ENCODE measurements at places on chromosomes 5 and 9.

DNA sequence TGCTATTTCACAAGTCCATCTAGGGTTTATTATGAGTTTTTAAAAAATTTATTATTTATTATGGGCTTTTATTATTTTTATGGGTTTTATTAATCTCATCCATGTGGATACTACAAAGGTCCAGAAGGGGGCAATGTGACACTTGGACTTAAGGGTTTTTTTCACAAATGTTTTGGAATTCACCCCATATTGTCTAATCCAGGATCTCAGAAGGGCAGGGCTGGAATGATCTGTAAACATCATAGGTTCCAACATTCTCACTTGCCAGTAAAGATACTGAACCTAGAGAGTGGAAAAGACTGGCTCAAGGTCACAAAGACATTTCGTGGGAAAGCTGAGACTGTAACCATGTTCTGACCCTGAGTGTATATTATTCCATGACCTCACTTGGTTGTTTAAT is 35.6 kb downstream of the NIM1K start:
- DNase-seq: peak; percentile 14

DNA sequence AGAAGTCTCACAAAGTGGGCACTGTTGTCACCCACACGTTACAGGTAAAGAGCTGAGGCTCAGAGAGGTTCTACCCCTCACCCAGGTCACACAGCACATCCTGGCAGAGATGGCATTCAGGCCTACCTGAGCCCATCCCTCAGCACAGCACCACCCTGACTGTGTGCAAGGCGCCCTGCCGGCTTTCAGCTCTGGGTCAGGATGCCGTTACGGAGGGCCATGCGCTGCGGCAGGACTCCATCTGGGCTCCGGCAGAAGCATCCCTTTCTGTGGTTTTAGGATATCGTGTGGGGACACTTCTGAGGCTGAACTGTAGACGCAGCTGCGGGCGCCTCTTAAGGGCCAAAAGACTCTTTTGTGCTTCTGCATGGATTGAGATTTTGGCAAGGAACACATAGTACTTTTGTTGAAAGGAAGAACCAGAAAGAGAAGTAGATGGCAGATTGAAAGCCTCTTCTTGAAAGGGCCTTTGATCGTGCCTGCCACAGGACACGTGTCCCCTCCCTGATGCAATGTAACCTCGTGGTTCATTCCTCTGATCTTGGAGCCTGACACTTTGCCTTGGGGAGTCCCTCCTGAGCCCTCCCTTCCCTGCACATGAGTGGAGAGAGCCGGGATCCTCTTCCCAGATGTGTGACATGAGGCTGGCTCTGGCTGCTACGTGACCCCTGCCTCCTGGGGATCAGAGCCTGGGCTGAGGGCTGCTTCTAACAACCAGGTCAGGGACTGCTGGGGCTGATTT is 31.3 kb downstream of the USP20 start:
- DNase-seq: no peak

- DNase-seq: no peak
Observed at GRCh38 chr5:31886206-31886605, 247.3 kb downstream of the PDZD2 start.

DNA sequence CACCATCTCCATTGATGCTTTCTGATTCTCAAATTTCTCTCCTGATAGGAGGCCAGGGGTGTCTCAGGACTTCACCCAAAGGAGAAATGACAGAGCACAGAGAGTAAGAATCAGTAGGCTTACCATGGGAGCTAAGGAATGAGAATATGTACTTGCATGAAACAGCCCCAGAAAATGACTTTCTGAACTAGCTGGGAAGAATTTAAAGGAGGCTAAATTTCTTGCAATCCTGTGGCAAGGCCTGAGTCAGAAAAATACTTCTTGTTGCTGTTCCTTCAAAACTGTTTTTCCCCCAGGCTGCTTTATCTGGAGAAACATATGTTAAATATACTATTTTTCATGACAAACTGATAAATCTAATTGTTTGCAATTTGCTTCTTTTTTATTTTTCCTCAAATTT is 53.4 kb upstream of the FBXL7 start:
- DNase-seq: no peak

- DNase-seq: no peak
Observed at GRCh38 chr5:147558826-147559225, 49.0 kb upstream of the DPYSL3 start.

DNA sequence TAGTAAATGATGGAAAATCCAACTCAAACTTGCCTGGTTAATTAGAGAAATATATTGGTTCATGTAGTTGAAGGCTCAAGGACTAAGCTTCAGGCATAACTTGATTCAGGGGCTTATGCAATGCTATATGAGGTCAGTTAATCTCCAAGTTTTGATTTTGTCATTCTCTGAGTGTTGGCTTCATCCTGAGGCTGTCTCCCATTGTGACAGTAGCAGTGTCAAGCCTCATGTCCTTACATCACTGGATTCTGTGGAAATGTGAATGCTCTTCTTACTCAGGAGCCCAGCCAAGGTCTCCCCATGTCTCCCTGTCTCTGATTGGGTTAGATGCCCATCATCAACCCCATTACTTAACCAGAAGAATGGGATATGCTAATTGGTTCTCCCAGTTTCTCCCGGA is 44.4 kb upstream of the SNX2 start:
- no peak for DNase-seq

- peak; percentile 28 for DNase-seq
Observed at GRCh38 chr9:10050016-10050415, 562.8 kb downstream of the PTPRD start.

DNA sequence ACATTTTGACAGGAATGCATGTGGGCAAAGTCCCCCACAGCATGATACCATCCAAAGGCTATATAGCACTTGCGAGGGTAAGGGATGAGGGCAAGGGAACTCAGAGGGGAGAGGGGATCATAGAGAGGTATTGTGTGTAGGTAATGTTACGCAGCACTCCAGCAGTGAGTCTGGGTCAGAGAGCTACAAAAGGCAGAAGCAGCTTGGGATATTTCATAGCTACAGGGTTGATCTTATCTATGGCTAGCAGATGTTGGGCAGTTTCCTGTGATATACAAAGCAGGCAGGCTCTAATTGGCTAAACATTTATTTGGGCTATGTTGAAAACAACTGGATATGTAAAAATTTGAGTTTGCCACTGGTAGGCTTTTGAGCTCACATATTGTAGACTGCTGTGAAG is 17.8 kb upstream of the SLCO4C1 start:
- no peak for DNase-seq

GRCh38 chr9:121204121-121204520 is 2.5 kb upstream of the RAB14 start:
- DNase-seq: no peak

DNA sequence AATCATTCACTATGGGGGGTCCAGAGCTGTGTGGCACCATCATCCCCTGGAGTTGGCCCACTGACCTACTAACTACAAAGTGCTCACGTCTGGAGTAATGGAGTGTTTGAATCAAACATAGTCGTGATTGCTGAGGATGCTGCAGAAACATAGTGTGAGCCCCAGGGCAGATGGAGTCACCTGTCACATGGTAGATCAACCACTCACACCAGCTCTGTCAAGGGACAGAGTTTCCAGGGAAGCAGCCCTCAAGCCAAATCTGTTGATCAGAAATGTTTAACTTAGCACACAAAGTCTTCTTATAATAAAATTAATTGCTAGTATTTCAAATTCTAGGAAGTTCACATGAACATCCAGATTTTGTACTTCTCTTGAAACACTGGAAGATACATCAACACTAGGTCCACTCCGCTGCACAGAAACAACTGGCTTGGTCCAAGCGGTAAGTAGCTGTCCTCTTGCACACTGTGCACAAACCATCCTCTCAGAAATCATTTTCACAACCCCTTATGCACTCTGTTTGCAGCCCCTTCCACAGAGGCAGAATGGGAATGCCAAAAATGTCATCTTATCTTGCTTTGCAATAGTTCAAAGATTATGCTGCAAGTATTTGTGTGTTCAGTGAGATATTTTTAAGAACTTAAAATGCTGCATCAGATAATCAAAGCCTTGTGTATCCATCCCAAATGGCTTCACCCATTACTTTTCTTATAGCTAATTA is 191.0 kb downstream of the EPB41L4A start:
- DNase-seq: no peak

DNA sequence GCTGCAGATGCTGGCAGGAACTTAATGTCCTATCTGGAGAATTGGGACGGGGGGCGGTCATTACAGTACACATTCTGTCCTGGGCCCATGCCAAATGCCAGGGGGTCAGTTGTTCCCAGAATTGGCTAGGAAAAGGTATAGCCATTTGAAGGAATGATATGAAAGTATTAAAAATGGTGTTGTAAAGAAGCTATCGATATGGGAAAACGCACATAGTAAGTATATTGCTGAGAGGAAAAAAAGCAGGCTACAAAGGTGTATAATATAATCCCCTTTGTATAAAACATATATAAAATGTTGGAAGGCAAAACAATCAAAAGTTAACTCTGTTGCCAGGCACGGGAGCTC is 450 bp upstream of the ARHGEF39 start:
- no peak for DNase-seq

GRCh38 chr5:41392016-41392415 is 118.4 kb downstream of the PLCXD3 start:
- no peak for DNase-seq

- no peak for DNase-seq
Observed at GRCh38 chr5:139684881-139685749, 37.0 kb downstream of the CXXC5 start.

GRCh38 chr9:123669346-123669745 is 260.6 kb downstream of the DENND1A start:
- no peak for DNase-seq

DNA sequence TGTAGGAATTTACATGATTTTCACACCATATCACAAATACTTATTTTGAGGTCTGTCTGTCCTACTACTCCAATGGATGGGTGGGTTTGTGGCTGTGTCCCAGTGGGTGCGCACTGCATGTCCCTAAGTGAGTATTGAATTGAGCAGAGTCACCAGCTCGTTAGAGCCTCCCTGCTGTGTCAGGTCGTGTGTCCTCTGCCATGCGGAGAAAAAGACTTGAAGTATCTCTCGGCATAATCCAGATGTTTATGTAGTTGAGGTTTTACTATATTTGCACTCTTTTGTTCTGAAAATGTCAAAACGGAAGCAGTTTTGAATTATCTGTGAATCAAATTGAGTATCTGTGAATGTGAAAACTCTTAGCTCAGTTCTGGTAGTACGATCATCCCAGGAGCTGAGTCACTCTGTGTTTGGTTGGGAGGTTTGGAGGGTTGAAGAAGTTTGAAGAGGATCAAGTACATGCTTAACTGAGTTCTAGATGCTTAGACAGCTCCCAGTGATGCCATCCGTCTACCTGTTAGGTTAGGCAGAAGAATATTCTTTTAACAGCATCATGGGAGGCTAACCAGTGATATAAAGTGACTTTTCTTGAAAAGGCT is 194.2 kb downstream of the TENT4A start:
- no peak for DNase-seq

GRCh38 chr5:2780421-2781171 is 29.1 kb upstream of the IRX2 start:
- no peak for DNase-seq

DNA sequence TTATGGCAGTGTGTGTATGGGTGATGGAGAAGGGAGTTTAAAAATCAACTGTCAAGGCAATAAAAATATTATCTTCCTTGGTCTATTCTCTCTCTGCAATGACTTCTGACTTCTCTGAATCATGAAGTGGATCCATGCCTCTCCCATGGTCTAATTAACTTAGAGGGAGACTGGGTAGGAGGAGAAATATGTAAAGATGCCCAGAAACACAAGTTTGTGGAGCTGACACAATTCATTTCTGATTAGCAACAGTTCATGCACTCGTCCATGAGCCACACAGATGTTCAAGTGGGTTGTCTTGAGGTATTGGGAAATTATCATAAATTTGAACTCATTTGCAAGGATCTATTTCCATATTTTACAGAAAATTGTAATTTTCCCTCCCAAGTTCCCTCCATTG is 38.1 kb downstream of the INSYN2B start:
- no peak for DNase-seq

DNA sequence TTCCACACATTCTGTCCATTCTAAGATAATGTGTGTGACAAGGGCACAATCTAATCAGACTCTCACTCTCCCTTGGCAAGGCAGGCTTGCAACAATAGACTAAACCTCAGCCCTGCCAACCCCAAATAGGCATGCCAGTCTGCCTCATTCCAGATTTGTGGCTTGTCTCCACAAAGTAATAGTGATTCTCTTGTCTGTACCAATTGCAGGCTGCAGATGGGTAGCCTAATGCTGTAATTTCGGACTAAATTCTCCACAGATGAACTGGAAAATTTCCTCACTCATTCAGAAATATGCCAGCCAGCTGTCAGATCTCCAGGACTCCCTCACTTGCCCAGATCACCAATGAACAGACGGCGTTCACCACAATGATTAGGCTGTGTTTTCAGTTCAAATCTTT is 413.6 kb downstream of the ELAVL2 start:
- DNase-seq: no peak

DNA sequence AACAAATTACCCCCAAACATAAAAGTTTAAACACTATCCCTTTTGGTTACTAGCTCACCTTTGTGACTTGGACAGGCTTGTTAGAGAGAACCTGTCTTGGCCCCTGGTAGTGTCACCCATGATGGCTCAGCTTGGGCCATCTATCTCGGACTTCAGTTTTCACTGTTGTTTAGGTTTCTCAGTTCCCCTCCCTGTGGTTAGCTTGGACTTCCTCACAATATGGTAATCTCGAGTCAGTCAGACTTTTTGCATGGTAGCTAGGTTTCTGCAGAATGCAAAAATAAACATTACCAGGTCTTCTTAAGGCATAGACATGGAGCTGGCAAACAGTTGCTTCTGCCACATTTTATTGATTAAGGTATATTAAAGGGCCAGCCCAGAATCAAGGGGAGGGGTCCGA is 324.3 kb upstream of the RORB start:
- no peak for DNase-seq

- peak; percentile 85 for DNase-seq
Observed at GRCh38 chr5:96714951-96715451, 52.8 kb downstream of the CAST start.

- no peak for DNase-seq
Observed at GRCh38 chr5:14313986-14314690, 171.0 kb downstream of the TRIO start.

- DNase-seq: no peak
Observed at GRCh38 chr5:32686799-32687498, 24.2 kb upstream of the NPR3 start.

GRCh38 chr5:10735569-10736276 is 25.3 kb downstream of the DAP start:
- DNase-seq: no peak

DNA sequence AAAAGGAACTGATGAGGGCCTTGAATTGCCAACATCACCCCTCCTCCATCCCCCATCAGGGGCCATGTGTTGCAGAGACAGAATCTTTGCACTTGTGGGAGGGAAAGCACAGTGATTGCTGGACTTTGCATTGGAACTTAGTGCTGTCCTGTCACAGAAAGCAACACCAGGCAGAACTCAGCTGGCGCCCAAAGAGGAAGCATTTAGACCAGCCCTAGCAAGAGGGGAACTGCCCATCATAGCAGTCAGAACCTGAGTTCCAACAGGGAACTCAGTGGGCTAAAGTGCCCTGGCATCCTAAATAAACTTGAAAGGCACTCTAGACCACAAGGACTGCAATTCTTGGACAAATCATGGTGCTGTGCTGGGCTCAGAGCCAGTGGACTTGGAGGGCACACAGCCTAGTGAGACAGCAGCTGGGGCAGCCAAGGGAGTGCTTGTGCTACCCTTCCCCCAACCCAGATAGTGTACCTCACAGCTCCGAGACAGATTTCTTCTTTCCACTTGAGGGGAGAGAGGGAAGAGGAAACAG is 128.1 kb downstream of the ACTL7B start:
- no peak for DNase-seq

Data from skeletal muscle cell (primary cell).